GM12878 (cell line): ENCODE measurements at places on chromosomes 16 and 17. TPM values are rescaled to one million over a fixed set of nuclear protein-coding genes. Genes with fewer than 3 reads are reported as not detected.

DNA sequence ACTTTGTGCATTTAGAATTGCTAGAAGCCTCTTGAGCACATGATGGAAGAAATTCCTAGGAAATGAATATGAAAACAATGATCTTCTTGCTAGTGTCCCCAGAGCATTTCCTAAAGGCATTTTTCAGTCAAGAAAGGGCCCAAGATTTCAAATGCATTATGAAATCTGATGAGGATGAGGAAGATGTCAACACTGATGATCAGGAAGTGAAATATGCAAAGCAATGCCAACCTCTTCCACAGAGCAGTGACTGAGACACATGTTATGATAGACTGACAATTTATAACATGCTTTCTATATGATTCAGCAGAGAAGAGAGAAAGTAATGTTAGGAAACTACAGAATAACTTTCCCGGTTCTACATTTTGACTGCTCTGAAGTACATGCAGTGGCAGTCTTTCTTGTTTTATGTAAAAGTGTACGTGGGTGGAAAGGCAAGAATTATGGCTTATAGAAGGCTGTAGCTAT is 859.1 kb upstream of the GOT2 start:
- H3K4me1 ChIP-seq: no peaks in the 10 kb centered on the region
- no peaks in the 10 kb centered on the region for H3K36me3 ChIP-seq
- H3K4me3 ChIP-seq: no peak overlapping the region
- H3K27me3 ChIP-seq: no peaks in the 10 kb centered on the region
- no peak for DNase-seq

GRCh38 chr17:60817192-60817591 is 139.5 kb downstream of the BCAS3 start:
- no peaks in the 10 kb centered on the region for H3K27me3 ChIP-seq
- no peak overlapping the region for H3K27ac ChIP-seq
- no peak for DNase-seq
- H3K36me3 ChIP-seq: no peaks in the 10 kb centered on the region

Gene SPECC1
- 39.5 and 41.9 TPM in 2 replicates for total RNA-seq

Gene KRT34
- not detected in 2 replicates for total RNA-seq
